Cardiac muscle cell (in vitro differentiated cells and primary cell): ENCODE measurements at places on chromosomes 2 and 18.

DNA sequence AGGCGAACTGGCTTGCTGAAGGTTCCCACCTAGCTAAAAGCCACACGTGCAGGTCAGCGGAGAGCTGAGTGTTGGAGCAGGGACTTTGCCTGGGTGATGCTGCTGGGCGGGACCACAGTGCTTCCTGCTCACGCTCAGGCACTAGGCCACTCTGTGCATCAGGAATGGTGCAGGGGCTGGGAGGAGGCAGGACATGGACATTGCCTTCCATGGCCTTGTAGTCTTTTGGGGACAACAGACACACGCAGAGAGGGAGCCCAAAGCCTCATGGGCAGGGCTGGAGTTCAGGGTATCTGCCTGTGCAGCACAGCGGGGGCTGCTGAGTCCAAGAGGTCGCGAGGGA lies 207.2 kb downstream of the ZBTB7C start:
- DNase-seq = no peak

DNA sequence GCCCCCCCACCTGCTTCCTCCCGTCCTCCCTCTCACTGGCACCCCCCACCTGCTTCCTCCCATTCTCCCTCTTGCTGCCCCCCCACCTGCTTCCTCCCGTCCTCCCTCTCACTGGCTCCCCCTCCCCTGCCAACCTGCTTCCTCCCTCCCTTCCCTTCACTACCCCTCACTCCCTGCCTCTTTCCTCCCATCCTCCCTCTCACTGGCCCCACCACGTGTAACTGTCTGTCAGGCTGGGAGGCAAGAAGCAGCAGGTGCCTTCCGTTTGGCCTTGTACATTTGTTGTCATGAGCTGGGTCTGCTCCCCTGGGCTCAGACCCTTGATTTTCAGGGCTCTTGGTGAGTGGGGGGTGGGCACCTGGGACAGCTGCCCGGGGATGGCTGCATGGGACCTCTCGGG lies 19.1 kb downstream of the RTP5 start:
- DNase-seq = no peak

DNA sequence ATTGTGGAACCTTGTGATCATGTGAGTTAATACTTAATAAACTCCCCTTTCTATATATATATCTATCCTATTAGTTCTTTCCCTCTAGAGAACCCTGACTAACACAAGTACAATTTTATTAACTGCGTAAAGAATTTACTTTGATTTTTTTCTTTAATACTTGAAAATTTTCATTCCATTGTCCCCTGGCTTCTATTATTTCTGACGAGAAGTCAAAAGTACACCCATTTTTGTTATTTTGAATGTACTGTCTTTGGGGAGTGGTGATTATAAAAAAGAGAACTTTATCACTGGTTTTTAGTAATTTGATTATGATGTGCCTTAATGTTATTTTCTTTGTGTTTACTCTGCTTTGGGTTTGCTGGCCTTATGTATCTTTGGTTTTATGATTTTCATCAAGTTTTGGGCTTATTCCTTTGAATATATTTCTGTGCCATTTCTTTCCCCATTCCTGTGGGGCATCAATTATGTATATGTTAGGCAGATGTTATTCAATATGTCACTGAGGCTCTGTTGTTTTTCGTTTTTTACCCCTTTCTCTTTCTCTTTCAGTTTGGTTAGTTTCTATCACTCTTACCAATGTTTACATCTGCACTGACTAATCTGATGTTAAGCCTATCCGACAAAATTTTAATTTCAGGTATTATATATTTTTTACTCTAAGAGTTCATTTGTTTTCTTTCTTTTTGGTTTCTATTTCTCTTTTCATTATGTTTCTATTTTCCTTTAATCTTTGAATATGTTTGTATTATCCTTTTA lies 271.4 kb downstream of the CAMKMT start:
- DNase-seq = no peak

DNA sequence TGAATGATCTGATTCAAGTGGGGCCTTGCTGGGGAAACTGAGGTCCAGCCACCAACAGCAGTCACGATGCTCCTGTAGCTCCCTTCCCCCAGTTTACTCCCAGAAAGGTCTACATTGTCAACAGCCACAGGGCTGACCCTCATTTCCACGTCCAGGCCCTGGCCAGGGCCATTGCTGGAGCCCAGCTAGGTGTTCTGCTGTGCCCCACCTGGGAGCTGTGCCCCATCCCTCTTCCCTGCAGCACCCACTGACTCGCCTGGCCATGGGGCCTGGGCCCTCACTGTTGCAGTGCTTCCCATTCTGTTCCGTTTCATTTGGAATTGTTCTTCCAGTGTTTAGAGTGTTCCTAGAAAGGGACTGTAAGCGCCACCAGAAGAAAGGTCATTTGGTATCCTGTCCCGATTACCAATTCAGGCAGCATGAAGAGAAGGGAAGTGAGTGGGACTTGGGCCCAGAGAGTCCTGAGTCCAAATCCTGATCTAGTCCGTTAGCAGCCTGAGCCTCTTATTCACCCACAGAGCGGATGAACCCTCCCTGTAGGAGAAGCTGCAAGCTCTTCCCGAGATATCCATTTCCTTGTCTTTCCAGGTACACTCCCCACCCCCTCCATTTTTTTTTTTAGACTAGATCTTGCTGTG lies 73.1 kb upstream of the HPCAL1 start:
- DNase-seq = no peak

- DNase-seq = no peak
These were observed 8.3 kb downstream of the ATG16L1 start for GRCh38 chr2:233259730-233260129.

DNA sequence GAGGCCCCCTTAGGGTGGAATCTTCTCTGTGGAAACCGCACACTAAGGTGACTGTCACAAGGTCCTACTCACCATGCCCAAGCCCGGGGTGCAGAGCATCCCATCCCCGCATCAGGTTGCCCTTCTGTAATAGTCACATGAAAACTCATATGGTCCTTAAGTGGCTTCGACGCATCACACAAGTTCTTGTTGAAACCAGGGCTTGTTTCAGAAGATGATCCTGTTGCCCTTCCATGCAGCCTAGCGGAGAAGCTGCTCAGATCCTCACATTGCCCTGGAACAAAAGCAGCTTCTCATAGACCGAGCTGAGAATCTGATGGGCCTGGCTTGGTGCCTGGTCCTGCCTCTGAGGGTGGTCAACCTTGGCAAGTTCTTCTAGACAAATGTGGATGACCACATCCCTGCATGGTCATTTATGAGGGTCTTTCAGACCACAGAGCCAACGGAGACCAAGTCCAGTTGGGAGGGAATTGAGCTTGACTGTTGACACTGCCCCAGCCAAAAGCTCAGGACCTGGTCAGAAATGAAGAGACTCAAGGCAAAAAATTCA lies 54.1 kb downstream of the PDCL3 start:
- no peak for DNase-seq

GRCh38 chr2:37590119-37590571 lies 81.3 kb downstream of the CDC42EP3 start:
- DNase-seq = peak; percentile 93

DNA sequence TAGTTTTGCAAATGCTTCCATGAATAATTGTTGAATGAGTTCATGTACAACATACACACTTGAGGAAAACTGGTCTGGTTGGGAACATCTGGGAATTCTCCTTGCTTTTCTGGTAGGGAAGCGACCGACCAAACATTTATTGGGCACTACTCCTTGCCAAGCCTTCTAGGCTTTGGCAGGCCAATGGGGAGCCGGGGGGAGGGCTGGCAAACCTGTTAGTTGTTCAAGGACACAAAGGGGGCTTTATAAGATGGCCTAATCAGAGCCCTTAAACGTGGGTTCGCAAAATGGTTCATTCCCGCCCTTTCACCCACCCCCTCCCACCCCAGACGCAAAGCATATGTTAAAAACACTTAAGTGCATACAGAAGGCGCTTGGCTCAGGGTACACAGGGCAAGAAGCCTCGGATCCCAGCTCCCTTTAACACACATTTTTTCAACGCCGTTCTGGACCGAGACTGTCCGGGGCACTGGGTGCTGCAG lies 844 bp upstream of the VSNL1 start:
- peak; percentile 28 for DNase-seq

GRCh38 chr2:9284521-9285297 lies 78.1 kb downstream of the ASAP2 start:
- no peak for DNase-seq

- no peak for DNase-seq
These were observed 8.5 kb downstream of the PROC start for GRCh38 chr2:127426501-127427354.

DNA sequence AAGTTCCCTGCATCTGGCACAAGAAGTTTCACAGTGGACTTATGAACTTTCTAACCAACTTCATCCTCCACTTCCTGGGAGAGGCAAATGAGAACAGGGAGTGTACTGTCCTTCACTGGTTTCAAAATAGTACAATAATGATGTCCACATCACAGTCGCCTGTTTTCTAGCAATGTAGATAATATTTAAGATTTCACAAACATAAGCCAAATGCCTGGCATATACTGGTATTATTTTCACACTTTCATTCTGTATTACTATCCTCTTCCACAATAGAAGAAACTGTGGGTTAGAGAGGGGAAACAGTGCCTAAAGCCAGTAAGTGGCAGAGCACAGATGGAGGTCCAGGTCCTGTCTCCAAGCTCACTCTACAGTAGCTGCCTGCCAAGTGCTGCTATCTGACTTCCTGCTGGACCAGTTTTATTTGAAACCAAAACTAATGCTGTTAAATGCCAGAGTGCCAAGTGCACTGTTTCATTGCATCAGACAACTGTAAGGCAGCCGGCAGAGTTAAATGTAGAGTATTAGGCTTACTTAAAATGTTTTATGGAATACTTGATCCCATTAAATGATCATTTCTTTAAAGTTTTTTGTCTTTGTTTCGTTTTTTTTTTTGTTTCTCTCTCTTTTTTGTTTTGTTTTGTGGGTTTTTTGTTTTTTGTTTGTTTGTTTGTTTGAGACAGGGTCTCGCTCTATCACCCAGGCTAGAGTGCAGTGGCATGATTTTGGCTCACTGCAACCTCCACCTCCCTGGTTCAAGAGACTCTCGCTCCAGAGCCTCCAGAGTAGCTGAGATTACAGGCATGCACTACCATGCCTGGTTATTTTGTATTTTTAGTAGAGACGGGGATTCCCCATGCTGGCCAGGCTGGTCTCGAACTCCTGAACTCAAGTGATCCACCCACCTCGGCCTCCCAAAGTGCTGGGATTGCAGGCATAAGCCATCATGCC lies 15.1 kb downstream of the COBLL1 start:
- no peak for DNase-seq

DNA sequence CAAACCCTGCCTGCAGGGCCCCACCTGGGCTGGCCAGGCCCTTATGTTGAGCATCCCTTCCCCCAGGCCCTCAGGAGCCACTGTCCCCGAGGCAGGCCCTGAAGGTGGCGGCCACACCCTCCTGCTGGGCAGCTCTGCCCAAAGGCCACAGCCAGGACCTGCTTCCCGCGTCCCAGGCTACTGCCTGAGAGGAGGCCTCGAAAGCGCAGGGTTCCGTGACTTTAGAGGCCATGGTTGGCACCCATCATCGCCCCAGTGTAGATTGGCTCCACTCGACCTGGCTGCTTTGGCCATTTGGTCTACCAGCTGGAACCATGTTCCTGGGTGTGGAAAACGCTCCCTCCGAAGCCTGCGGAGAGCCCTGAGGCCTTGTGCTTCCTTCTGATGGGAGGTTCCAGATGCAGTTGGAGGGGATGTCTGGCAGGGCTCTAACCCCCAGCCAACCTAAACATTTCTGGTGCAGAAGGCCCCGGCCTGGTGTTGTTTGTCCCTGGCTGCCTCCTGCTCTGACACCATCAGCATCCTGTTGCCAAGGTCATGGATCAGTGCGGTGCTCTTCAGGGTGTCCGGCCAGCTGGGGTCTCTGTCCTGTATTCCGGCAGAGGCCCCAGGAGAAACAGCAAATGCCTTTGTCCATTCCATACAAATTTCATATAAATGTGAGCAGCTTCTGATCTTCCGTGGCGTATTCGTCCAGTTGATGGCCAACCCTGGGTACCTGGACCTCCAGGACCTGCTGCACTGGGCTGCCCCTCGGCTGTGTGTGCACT lies 14.7 kb downstream of the CAPN10 start:
- no peak for DNase-seq

GRCh38 chr2:215982465-215982875 lies 30.9 kb downstream of the MREG start:
- no peak for DNase-seq

- peak; percentile 47 for DNase-seq
These were observed 167.7 kb downstream of the VAPA start for GRCh38 chr18:10081492-10081891.

GRCh38 chr2:113275556-113276215 lies 3.0 kb downstream of the PAX8 start:
- no peak for DNase-seq

DNA sequence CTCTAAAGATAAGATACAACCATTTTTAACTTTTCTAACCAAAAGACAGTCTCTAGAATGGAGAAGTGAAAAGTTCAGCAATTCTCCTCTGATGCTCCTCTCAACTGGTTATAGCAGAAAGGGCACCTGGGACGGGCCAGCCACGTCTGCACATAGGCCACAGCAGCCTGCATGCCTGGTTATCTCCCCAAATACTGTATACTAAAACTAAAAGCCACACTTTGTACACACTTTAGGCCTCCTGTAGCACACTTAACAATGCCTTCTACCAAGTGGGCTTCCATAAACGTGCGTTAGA lies 179.1 kb downstream of the ANKRD44 start:
- no peak for DNase-seq

- DNase-seq = no peak
These were observed 25.5 kb downstream of the TWIST2 start for GRCh38 chr2:238873381-238873801.

- DNase-seq = no peak
These were observed 36.4 kb downstream of the CFAP221 start for GRCh38 chr2:119580550-119581072.

DNA sequence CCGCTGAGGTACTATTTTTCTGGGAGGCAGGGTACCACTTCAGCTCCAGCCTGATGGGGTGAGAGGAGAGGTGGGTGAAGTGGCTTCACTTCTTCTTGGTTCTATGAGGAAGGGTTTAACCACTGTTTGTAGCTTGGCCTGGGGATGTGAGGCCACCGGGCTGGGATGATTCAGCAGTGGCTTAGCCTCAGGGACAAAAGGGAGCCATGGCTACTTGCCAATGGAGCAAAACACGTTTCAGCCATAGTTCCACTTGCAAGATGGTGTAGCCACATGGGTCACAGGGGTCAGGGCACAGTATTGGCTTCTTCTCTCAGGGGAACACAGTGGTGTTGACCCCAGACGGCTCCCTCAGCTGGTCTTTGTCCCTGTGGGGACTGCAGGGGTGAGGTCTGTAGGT lies 14.9 kb downstream of the ZDBF2 start:
- DNase-seq = no peak

DNA sequence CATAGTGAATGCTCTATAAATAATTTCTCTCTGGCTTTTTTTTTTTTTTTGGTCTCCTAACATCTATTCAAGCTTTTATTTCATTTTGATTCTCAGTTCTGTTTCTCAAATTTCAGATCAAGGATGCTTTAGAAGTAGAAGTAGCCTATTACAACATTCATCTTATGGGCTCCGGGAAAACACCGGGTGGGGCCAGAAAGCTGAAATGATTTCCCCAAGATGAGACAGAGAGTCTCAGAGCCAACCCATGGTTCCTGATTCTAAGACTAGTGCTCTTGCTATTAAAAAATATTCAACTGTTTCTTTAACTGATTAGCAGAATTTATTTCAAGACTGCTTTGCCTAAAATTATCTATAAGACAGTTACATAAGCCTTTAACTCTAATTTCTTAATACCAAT lies 147.2 kb upstream of the CCDC68 start:
- no peak for DNase-seq
